Fibroblast of skin of back (primary cell): ENCODE measurements at places on chromosomes 7 and 10.

GRCh38 chr10:103811463-103811862 is 43.9 kb downstream of the SH3PXD2A start:
- no peak for DNase-seq

GRCh38 chr10:95237376-95238170 is 43.5 kb downstream of the ACSM6 start:
- DNase-seq: no peak

DNA sequence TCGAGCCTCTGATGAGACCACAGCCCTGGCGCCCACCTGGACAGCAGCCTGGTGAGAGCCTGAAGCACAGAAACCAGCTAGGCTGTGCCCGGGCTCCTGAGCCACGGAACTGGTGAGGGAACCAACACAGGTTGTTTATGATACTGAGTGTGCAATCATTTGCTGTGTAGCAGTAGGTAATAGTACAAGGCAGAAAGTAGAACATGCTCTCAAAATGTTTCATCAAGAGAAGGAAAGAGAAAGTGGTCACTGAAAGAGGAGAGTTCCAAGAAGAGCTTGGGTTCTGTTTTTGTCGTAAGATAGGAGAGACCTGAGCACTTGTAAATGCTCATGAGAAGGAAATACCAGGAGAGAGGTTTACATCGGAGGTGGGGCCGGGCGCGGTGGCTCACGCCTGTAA is 208.2 kb downstream of the FAM107B start:
- DNase-seq: no peak

DNA sequence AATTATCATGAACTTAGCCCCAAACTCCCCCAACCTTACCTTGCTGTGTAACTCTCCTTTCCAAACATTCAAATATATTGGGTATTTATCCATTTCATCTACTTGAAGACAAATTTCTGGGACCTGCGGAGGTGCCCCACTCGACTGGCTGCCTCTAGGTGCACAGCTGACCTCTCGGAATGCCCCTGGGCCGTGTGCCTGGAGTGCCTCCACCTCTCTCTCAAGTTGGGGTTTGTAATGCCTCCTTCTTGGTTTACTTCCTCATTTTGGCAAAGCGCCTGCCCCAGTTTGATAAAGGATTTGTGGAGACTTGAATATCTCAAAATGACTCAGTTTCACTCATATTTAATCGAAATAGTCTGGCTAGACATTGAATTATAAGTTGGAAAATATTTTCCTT is 16.6 kb downstream of the ZNF777 start:
- DNase-seq: no peak

GRCh38 chr7:122987463-122987862 is 8.0 kb downstream of the TAS2R16 start:
- DNase-seq: no peak

- DNase-seq: no peak
Measured at GRCh38 chr7:92717623-92717992, 118.8 kb downstream of the CDK6 start.
